ENCODE measurements at places on chromosomes 5 and 9.

- no peak for DNase-seq
Measured at GRCh38 chr5:157817387-157817702, 41.6 kb downstream of the CLINT1 start.

DNA sequence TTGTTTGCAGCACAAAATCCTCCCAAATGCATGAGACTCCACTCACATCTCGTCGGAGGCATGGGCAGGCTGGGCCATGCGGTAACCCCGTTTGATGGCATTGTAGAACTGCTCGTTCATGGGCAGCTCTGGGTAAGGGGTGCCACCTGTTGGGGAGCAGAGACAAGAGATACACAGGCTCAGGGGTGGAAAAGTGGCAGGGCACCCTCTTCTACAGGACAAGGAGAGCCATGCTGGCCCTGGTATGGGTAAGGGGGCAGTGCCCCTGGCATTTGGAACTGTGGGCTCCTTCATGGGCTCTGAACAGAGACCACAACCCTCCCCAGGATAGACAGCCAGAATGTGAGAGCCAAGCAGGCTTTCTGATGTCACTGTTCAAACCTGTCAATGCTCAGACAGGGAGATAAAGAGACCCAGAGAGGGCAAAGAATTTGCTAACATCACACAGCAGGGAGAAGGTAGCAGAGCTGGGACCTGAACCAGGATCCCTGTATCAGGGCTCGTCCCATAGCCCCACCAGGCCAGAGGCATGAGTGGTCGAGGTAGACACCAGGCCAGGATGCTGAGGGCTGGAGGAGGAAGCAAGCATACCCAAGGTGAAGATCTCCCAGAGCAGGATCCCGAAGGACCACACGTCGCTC is 33.2 kb upstream of the CSF1R start:
- DNase-seq, result no peak

- DNase-seq, result no peak
Measured at GRCh38 chr5:77546-77945, 14.4 kb upstream of the PLEKHG4B start.

DNA sequence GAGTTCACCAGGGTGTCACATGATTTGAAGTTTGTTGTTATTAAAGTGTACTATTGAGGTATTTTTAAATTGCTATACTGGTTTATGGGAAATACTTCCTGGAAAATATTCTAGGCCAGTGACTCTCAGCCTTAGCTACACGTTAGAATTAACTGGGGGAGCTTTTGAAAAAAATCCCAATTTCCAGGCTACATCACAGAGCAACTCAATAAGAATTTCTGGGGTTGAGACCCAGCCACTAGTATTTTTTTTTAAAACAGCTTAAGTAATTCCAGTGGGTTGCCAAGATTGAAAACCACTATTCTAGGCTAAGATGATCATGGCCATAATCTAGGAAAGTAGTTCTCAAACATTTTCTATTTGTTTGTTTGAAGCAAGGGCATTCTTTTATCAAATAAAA is 142.9 kb upstream of the GRIA1 start:
- no peak for DNase-seq

GRCh38 chr5:52802272-52802973 is 14.7 kb downstream of the ITGA1 start:
- no peak for DNase-seq

DNA sequence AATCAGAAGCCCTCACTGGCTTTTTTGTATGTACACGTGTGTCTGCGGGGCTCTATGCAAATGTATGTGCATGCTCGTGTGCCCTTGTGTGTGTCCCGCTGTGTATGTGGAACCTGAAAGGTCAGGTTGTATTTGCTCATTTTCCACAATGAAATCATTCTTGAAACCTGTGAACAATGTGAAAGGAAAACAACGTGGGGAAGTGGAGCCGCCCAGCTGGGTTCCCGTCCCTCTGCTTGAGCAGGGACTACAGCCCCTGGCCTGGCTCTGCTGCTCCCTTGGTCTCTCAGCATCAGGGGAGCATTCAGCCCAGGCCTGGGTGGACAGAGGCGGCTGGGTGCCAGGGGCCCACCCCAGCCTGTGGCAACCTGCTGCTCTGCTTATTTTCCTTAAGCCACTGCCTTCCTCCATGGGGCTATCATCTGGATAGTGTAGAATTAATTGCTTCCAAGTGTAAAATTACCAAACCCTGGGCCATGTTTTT is 3.0 kb downstream of the ECSCR start:
- DNase-seq, result no peak

- no peak for DNase-seq
Measured at GRCh38 chr9:21903380-21903965, 90.7 kb downstream of the CDKN2A start.

GRCh38 chr9:36110434-36110833 is 26.1 kb upstream of the GLIPR2 start:
- DNase-seq, result no peak

DNA sequence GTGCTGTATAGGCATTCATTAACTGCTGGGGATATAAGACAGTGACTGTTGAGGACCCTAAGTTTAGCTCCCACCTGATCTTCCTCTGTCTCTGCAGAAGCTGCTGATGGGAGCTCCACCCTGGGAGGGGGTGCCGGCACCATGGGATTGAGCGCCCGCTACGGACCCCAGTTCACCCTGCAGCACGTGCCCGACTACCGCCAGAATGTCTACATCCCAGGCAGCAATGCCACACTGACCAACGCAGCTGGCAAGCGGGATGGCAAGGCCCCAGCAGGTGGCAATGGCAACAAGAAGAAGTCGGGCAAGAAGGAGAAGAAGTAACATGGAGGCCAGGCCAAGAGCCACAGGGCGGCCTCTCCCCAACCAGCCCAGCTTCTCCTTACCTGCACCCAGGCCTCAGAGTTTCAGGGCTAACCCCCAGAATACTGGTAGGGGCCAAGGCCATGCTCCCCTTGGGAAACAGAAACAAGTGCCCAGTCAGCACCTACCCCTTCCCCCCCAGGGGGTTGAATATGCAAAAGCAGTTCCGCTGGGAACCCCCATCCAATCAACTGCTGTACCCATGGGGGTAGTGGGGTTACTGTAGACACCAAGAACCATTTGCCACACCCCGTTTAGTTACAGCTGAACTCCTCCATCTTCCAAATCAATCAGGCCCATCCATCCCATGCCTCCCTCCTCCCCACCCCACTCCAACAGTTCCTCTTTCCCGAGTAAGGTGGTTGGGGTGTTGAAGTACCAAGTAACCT is 22.1 kb downstream of the PCDHGC5 start:
- DNase-seq, result no peak

- no peak for DNase-seq
Measured at GRCh38 chr9:27534131-27534530, 4.5 kb upstream of the MOB3B start.

- DNase-seq, result no peak
Measured at GRCh38 chr9:96192710-96193109, 109.3 kb downstream of the HSD17B3 start.

All from CD4-positive, alpha-beta T cell treated with Interleukin-6 at 100 ng/mL for 8 hours (primary cell).